ENCODE measurements at places on chromosomes 2 and 18.

GRCh38 chr2:64268330-64269048 lies 124.3 kb upstream of the PELI1 start:
- no peak for DNase-seq

DNA sequence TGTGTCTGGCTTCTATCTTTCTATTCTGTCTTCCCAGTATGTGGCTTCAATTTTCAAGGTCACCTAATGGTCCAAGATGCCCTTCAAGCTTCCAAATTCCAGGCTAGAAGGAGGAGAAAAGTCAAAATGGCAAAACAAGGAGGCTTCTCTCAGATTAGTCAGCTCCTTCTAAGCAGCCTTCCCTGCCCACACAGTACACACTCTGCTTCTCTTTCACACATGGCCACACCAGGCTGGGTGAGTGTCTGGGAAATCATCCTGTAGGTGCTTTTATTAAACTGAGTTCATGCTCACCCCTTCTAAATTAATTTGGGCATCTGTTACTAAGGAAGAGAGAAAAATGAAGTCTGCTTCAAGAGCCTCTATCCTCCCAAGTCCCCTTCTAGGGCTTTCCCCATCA lies 277.2 kb upstream of the MGAT5 start:
- no peak for DNase-seq

- DNase-seq = no peak
Observed at GRCh38 chr18:10145546-10145945, 231.7 kb downstream of the VAPA start.

DNA sequence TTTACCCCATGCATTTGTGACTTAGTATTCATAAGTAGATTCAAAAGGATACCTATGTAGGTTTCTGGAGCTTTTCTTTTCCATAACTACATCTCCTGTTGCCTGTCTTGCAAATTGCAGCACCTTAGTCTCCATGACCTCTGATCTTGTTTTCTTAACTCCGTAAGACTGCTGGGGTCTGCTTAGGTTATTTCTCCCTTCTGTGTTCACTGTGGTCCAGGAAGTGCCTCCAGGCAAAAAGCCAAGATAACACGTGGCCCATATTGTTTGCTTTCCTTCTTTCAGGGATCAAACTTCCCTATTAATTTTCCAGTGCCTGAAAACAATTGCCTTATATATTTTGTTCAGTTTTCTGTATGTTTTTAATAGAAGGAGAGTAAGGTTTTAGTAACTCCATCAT lies 86.4 kb downstream of the GCA start:
- DNase-seq = no peak

DNA sequence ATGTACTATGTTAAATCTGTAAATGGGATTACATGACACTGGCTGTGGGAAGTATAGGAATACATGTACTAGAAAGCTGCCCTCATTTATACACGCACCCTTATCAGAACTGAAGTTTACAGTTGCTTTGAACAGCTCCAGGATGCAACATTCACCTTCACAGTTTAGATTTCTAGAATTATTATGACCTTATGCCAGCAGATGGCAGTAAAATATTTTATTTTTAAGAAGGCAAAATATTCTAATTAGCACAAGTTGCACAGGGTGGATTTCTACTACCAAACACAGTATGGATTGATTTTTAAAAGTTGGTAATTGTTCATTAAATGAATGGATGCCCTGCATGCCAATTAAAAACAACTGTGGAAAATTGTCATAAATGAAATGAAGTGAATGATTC lies 670.4 kb downstream of the KCNJ3 start:
- no peak for DNase-seq
